PC-3 (cell line): ENCODE measurements at places on chromosomes 12 and 14. TPM values are rescaled to one million over a fixed set of nuclear protein-coding genes. Genes with fewer than 3 reads are reported as not detected.

DACT1 gene
- total RNA-seq, result 0.40 and 1.8 TPM in 2 replicates

TRPV4 gene
- total RNA-seq, result 1.6 and 2.4 TPM in 2 replicates

KRT6C gene
- not detected in 2 replicates for total RNA-seq

DNA sequence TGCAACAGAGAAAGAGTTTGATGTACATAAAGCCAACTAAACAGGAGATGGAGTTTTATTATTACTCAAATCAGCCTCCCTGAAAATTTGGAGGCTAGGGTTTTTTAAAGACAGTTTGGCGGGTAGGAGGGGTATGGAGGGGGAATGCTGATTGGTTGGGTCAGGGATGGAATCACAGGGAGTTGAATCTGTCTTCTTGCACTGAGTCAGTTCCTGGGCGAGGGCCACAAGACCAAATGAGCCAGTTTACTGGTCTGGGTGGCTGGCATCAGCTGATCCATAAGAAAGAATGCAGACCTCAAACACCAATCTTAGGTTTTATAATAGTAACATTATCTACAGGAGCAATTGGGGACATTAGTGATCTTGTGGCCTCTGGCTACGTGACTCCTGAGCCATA, 64.9 kb downstream of the RIN3 start:
- peak; percentile 75 for DNase-seq

GRCh38 chr14:105486974-105487448, 325 bp downstream of the CRIP1 start:
- DNase-seq, result no peak

RHOJ gene
- total RNA-seq, result not detected in 2 replicates

- peak; percentile 91 for DNase-seq
These were observed 65.2 kb downstream of the TBC1D30 start for GRCh38 chr12:64889434-64890216.

IRAK3 gene
- not detected in 2 replicates for total RNA-seq

DNA sequence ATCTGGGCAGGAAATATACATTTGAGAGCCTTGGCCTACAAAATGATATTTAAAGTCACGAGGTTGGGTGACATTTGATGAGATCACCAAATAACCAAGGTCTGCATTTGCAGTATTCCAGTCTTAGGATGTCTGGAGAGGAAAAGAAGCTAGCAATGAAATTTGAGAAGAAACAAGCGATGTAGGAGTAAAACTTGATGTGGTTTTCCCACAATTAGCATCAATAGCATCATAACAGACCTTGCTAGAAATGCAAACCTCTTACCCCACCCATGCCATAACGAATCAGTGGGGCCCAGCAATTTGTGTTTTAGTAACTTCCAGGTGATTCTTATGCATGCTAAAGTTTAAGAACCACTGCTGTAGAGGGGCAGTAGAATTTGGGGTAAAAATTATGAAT, 219.9 kb downstream of the PPFIA2 start:
- no peak for DNase-seq

DNA sequence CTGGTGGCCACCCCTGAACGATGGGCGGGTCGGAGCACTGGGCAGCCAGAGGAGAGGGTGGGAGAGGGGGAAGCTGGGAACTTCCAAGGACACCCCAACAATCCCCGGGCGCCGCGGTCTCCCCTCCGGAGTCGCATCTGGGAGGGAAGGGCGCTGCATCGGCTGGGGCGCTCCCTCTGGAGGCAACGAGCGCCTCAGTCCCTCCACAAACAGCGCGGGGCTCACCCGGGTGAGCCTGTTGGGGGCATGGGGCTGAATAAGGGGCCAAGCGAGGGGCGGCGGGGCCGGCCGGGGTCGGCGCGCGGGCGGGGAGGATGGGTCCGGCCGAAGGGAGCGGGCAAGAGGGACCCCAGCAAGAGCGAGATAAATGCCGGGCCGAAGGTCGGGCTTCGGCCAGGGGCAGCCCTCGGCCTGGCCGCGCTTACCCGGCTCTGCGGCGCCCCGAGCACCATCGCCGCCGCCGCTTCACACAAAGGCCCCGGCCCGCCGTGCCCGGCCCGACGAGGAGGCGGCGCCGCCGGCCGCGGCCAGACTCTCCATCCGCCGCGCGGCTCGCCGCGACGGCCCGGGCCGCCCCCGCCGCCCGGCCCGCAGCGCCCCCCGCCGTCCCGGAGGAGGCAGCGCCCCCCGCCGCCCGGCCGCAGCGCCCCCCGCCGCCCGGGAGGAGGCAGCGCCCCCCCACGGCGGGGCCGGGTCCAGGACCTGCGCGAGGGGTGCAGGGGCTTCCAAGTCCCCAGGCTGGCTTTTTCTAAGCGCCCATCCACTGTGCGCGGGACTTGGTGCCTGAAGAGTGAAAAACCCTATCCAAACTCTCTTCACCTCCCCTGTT, at the start of gene ZBTB39:
Gene ZBTB39, minus strand, starts transcription at position 567 of the 829 bp plus-strand sequence. CDS start 1,629 bp downstream, outside the sequence.
- DNase-seq, result peak; percentile 64

- DNase-seq, result no peak
These were observed 13.9 kb downstream of the RPS6KA5 start for GRCh38 chr14:91046488-91047072.

- DNase-seq, result no peak
These were observed 7.7 kb upstream of the SERPINA6 start for GRCh38 chr14:94330857-94331256.

HOXC5 gene
- 0.26 and 0.29 TPM in 2 replicates for total RNA-seq

DNA sequence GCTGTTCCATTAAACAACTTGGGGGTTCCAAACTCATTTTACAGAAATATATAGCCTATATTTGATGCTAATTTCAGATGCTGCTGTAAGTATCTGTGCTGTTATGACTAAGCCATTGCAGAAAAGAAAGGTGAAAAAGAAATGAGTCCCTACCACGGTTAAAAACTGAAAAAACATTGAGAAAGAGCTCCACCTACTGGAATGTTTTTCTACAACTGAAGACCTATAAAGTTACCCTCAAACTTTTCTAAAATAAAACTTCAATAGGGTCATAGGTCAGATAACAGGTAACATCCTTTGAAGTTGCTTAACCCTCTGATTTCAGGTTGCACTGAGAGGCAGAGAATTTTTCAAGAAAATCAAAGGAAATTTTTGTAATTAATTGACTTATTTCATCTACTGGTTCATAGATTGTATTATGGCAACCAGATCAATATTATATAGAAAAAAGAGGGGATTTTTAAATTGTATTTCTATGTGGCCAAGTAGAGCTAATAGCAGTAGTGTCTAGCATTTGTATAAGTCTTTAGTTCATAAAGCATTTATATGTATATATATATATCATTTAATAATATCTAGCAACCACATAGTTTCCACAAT, 279.9 kb downstream of the RPS29 start:
- DNase-seq, result peak; percentile 70
